ENCODE measurements at places on chromosomes 11 and 22.
A peak's percentile ranks its signal among the peaks of the same experiment; 100 is the strongest.

DNA sequence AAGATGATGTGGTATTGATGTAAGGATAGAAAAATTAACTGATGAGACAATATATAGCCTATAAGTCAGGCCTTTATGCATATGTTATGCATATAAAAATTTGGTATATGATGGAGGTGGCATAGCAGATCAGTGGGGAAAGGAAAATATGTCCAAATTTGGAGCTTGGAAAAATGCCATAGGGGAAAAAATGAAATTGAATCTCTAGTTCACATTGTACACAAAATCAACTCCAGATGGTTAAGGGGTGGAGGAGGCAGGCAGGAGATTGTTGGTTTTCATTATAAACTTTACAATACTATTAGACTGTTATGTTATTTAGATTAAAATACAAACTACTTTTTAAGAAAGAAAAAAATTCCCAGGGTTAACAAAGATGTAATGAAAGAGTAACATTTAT is 15.1 kb upstream of the CD3E start:
- DNase-seq: no peak
- peaks cover 11% of the 10 kb centered on the region for H3K27me3 ChIP-seq
- peaks cover 4% of the 10 kb centered on the region for H3K4me1 ChIP-seq

- no peaks in the 10 kb centered on the region for H3K36me3 ChIP-seq
- no peak for DNase-seq
- H3K4me3 ChIP-seq: no peak overlapping the region
- H3K27me3 ChIP-seq: no peaks in the 10 kb centered on the region
Measured at GRCh38 chr22:48727454-48728058, 1100.1 kb downstream of the BRD1 start.

GRCh38 chr11:111456086-111456858 is 55.9 kb downstream of the BTG4 start:
- no peak overlapping the region for H3K4me3 ChIP-seq
- no peak overlapping the region for H3K27ac ChIP-seq
- peaks cover 8% of the 10 kb centered on the region for H3K4me1 ChIP-seq
- peaks cover 34% of the 10 kb centered on the region for H3K27me3 ChIP-seq
- DNase-seq: no peak

DNA sequence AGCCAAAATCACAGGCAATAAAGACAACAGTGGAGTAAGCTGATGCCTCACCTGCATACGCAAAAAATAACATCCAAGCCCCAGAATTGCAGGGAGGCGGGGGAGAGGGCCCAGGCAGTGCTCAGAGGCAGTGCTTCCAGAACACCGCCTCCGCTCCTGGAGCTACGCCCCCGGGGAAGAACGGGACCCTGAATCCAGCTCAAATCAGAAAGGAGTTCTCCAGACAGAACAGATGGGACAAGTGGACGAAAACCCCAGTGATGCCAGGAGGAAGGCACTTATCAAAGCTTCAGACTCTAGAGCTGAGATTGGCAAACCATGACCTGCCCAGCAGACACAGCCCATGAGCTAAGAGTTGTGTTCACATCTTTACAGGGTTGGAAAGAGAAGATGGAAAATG is 683.9 kb downstream of the TBC1D22A start:
- H3K27me3 ChIP-seq: peaks cover 8% of the 10 kb centered on the region
- peaks cover 5% of the 10 kb centered on the region for H3K4me1 ChIP-seq
- H3K27ac ChIP-seq: no peak overlapping the region
- no peak overlapping the region for H3K4me3 ChIP-seq
- H3K36me3 ChIP-seq: peaks cover 2% of the 10 kb centered on the region
- no peak for DNase-seq

DNA sequence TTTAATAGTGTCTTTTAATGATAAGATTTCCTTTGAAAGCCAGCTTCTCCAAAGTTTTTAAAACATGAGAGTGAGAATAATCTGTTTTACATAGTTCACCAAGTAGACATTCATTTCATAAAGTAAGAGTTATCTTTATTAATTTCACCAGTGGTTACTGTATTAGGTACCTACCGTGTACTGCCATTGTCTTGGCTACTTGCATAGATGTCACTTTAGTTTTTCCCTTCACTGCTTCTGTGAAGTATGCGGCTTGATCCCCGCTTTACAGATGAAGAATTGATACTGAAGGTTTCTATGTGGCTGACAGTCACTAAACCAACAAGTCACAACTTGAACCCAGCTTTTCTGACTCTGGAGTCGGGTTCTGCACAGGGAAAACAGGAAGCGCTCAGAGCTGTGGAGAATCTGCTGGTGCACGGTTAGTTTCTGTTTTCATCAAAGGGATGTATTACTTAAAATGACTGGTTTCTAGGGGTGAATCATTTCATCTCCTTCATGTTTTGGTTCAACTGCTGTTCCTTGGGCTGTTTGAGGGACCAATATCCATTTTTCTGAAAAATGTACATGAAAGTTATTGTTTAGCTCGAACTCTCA is 39.3 kb upstream of the MYO18B start:
- H3K27me3 ChIP-seq: no peaks in the 10 kb centered on the region
- no peak overlapping the region for H3K4me3 ChIP-seq
- no peak overlapping the region for H3K27ac ChIP-seq
- H3K36me3 ChIP-seq: peaks cover 36% of the 10 kb centered on the region
- DNase-seq: no peak

DNA sequence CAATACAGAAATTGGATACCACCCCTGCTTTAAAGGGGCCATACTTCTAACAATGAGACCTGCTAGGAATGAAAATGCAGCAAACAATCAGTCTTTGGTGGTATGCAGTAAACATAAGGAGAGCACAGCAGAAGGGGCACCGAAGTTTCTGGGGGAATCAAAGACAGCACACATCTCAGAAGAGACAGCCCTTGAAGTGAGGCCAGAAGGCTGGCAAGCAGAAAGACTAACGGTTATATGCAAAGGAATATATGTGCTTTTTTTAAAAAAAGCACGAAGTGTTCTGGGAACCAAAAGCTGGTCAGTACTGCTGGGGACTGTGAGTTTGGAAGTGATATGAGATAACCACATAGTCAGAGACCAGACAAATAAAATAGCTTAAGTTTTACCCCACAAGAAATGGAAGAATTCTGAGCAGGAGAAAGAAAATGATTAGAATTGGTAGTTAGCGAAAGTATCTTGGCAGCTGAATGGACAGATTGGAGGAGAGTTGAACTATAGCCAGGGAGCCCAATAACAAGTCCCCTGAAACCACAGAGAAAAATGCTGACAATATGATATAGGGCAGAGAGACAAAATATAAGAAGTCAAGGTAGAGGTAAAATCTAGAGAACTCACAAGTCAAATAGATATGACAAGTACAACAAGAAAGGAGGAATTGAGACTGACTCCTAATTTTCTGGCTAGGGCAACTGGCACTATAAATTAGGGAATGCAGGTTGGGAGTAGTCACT is 125.7 kb downstream of the MRTFA start:
- H3K27me3 ChIP-seq: no peaks in the 10 kb centered on the region
- H3K36me3 ChIP-seq: peaks cover 2% of the 10 kb centered on the region
- H3K4me3 ChIP-seq: no peak overlapping the region
- H3K27ac ChIP-seq: peak overlapping the region; percentile 1
- DNase-seq: no peak

GRCh38 chr11:94922321-94923003 is 50.9 kb downstream of the CWC15 start:
- no peak overlapping the region for H3K4me3 ChIP-seq
- peaks cover 7% of the 10 kb centered on the region for H3K27me3 ChIP-seq
- H3K36me3 ChIP-seq: no peaks in the 10 kb centered on the region
- peaks cover 11% of the 10 kb centered on the region for H3K4me1 ChIP-seq

GRCh38 chr11:112318661-112319060 is 58.0 kb upstream of the PLET1 start:
- no peak for DNase-seq
- peaks cover 4% of the 10 kb centered on the region for H3K36me3 ChIP-seq
- no peak overlapping the region for H3K27ac ChIP-seq
- no peaks in the 10 kb centered on the region for H3K27me3 ChIP-seq
- no peak overlapping the region for H3K4me3 ChIP-seq

GRCh38 chr11:93038521-93038920 is 69.1 kb downstream of the MTNR1B start:
- no peaks in the 10 kb centered on the region for H3K4me1 ChIP-seq
- no peaks in the 10 kb centered on the region for H3K36me3 ChIP-seq
- H3K27me3 ChIP-seq: no peaks in the 10 kb centered on the region
- H3K4me3 ChIP-seq: no peak overlapping the region

DNA sequence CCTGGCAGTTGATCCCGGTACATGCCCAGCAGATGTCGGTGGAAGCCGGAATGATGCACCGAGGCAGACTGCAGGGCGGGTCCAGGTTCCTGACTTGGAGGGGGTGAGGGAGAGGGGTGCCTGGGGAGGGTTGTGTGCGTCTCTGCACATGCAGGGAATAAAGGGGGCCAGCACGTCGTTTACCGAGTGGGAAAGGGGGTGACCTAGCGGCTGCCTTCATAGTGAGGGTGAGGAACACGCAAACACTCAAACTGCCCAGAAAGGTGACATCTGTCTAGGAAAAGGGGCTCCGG is 801.7 kb downstream of the TBC1D22A start:
- H3K27ac ChIP-seq: no peak overlapping the region
- H3K4me1 ChIP-seq: no peaks in the 10 kb centered on the region
- no peak overlapping the region for H3K4me3 ChIP-seq
- no peaks in the 10 kb centered on the region for H3K36me3 ChIP-seq
- peaks cover 8% of the 10 kb centered on the region for H3K27me3 ChIP-seq

DNA sequence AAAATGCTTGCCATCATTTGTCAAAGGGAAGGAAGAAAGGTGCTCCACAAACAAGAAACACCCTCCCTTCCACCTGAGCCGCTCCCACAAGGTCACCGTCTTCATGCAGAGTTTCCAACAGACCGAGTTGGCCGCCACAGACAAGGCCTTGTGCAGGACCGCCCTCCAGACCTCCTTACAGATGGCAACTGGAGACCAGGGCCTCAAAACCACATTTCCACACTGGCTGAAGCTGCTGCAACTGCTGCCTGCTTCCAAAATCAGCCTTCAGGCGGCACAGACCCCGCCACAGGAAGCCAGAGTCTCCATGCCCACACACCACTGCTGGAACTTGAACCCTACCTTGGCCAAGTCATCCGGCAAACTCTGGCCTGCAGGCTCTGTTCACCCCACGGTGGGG is 6.3 kb downstream of the DEAF1 start:
- no peak overlapping the region for H3K27ac ChIP-seq
- peaks cover 13% of the 10 kb centered on the region for H3K4me1 ChIP-seq

- peaks cover 4% of the 10 kb centered on the region for H3K27me3 ChIP-seq
- H3K4me1 ChIP-seq: peaks cover 11% of the 10 kb centered on the region
- no peak overlapping the region for H3K4me3 ChIP-seq
- peaks cover 1% of the 10 kb centered on the region for H3K36me3 ChIP-seq
Measured at GRCh38 chr22:50633086-50633485, 5.1 kb upstream of the ARSA start.

GRCh38 chr11:74321487-74322188 is 10.2 kb upstream of the P4HA3 start:
- H3K27ac ChIP-seq: no peak overlapping the region
- H3K36me3 ChIP-seq: peaks cover 4% of the 10 kb centered on the region
- peaks cover 10% of the 10 kb centered on the region for H3K27me3 ChIP-seq
- peaks cover 4% of the 10 kb centered on the region for H3K4me1 ChIP-seq
- no peak overlapping the region for H3K4me3 ChIP-seq
- DNase-seq: no peak
